PC-3 (cell line): ENCODE measurements at places on chromosomes 6 and 20.

DNA sequence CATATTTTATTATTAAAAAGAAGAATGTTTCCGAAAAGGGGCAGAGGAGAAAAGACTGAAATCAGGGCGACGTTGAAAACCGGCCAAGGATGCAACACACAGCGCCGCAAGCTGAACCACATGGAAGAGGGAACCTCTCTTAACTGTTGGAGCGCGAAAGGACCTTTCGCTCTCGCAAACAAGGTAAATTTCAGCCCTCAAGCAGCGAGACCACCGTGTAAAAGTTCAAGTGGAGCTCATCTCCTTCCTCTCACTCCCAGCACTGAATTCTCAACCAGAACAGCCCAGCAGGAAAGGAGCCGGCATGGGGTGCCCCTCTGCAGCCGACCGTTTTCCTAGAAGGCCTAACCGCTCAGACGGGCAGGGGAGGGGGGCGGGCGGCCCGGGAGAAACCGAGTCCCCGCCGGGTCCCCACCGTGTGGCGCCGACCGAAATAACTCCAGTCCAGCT lies 621 bp downstream of the GPR63 start:
- no peak for DNase-seq

DNA sequence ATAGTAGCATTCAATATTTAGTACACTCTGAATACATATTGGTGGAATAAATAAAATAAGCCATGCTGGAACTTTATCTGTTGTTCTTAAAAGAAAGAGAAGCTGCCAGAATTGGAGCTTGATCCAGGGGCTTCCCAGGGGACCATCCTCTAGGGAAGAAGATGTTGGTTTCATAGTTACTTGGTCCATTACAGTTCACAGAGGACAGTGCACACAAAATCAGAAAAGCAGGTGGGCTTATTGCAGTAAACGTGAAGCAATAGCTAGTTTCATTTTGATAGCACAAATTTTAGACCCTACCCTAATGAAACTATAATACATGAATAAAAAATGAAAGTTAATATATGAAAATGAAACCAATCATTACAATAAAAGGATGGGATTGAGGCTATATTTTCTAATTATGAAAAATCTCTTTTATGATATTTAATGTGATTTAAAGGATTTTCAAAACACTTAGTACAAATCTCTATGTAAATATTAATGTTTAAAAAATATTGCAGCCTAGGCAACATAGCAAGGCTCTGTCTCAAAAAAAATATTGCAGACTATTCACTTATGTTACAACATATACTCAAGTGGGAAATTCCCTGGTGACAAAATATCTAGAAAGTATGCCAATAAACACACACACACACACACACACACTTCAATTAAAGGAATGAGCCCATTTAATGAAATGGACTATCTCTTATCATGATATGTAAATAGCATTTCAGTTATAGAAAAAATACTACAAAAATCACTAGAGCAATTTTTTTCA lies 227.0 kb upstream of the MARCKS start:
- no peak for DNase-seq

- no peak for DNase-seq
These were observed 191.6 kb downstream of the MYLK4 start for GRCh38 chr6:2558861-2559801.

GRCh38 chr6:157596461-157596860 lies 215.5 kb downstream of the ZDHHC14 start:
- DNase-seq: no peak

- DNase-seq: peak; percentile 68
These were observed 50.6 kb upstream of the NELFCD start for GRCh38 chr20:58930496-58930895.

- DNase-seq: no peak
These were observed 11.8 kb upstream of the MAP1LC3A start for GRCh38 chr20:34546751-34547181.

DNA sequence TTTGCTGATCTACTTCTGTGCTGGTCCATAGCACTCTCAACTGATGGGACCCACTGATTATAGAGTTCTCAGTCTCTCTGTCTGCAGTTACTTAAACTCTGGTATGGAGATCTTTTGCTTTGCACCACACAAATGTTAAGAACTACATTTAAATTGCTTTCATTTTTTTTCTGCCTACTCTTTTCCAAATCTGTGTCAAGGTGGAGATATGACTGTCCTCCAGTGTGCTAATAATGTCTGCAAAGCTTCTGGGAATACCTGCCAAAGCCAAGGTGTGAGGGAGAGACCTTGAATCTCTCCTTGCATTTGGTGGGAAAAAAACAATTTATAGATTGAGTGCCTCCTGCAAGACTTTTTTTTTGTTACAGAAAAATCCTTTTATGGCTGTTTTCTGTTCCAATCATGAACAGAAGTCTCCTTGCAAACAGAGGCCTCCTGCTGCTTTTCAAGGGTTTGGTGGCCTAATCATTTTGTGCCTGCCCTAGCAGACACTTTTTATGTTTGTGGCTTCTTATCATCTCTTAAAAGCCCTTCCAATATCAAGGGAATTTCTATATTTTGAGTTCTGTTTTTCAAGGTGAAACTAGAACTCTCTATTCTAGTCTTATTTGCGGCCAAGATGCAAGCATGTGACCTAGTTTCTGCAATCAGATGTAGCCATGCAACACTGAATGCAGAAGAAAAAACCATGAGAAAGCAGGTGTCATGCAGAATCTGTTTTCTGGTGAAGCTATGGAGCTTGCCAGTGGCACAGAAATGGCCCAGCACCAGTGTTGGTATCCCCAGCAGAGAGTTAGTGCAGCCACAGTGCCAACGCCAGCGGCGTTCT lies 23.2 kb upstream of the AKIRIN2 start:
- DNase-seq: no peak

DNA sequence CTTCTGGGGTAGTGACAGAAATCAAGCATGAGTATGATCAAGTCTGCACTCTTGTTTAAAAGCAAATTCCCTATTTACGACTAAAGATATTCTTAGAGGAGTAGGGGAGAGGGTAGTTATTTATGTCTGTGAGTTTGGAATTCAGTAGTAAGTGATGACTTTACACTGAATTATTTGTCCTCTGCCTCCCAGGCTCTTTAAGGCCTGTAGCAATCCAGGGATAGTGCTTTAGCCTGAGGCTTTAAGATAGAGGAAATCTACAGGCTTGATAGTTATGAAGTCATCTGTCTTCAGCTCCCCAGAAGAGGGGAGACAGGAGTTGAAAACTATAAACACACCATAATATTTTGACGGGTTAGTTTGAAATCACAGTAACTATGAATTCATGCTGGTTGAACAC lies 664.5 kb downstream of the EPM2A start:
- peak; percentile 60 for DNase-seq

DNA sequence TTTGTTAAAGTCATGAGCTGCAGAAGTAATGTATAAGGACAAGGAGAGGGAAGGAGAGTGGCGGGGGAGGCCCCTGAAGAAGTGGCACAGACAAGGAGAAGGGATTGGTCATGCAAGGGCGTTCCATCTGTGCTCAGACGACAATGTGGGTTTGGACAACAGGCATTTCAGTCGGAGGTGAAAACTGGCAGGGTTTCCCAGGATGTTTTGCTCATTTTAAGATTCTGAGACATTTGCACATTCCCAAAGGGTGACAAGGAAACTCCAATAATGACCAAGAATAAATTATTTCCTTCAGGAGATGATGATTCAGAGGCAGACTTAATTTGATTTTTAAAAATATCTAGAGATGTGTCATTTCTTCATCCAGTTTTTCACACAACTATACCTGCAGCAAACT lies 181.8 kb downstream of the HIVEP2 start:
- DNase-seq: peak; percentile 27

DNA sequence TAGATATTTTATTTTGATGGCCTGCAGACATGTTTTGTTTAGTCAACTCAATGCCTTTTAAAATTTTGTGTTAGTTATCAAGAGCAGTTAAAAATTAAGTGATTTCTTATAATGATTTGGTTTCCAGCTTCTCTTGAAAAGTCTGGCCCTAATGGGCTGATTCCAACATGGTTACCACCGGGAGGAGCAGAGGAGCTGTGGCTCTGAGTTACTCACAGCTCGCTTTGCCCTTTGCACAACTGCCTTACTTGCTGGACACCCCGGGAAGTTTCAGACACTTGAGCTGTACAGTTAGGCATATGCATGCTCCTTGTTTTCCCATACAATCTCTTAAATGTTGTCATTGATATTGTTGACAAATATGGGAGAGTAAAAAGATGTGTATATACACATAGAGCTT lies 173.1 kb upstream of the MMS22L start:
- DNase-seq: no peak

DNA sequence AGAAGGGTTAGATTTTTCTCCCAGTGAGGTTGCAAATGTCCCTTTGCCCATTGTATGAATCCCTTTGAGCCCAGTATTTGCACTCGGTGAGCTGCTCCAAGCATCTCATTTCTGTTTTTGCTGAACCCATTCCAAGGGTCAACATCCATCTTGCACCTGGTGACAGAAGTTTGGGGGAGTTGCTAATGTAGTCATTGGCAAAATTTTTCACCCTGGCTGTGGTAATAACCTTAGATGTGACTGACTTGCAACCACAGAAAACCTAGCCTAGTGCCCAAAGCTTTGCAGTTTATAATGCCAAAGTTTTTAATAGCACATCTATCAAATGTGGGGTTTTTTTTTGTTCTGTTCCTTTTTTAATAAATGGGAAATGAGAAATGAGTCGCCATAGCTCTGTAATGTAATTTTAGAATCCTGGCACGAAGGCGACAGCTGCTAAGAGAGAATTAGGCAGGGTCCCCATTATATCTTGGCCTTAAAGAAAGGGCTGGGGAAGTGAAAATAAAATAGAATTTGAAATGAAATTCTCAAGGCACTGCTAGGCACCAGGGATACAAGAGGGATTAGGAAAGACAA lies 682.8 kb downstream of the KIF16B start:
- no peak for DNase-seq

DNA sequence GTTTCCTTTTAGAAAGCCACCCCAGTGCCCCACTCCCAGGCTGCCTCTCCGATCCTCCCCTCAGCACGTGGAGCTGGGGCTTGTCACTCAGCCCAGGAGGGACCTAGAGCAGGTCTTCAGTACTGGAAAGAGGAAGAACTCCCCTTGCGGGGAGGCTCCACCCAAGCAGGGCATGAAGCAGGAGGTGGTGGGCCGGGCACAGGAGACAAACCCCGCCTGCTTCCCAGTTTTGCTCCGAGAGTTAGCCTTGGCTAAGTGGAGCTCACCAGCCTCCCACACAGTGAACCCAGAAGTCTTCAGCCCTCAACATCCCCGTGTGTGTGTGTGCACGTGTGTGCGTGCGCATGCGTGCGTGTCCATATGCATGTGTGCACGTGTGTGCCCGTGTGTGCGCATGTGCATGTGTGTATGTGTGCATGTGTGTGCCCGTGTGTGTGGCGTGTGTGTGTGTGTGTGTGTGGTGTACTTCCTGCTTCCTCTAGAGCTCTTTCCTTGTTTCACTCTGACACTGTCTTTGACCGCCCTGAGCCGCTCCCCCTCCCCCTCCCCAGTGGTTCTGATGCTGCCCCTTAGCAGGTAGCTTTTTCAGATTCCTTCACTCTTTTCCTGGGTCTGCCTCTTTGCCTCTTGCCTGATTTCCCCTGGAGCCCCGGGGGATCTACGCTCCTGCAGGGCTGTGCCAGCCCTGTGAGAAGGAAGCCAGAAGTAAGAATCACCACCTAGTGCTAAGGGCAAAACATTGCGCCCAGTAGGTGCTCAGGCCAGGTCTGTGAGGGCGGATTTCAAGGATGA lies 239.8 kb downstream of the CDC5L start:
- DNase-seq: no peak

DNA sequence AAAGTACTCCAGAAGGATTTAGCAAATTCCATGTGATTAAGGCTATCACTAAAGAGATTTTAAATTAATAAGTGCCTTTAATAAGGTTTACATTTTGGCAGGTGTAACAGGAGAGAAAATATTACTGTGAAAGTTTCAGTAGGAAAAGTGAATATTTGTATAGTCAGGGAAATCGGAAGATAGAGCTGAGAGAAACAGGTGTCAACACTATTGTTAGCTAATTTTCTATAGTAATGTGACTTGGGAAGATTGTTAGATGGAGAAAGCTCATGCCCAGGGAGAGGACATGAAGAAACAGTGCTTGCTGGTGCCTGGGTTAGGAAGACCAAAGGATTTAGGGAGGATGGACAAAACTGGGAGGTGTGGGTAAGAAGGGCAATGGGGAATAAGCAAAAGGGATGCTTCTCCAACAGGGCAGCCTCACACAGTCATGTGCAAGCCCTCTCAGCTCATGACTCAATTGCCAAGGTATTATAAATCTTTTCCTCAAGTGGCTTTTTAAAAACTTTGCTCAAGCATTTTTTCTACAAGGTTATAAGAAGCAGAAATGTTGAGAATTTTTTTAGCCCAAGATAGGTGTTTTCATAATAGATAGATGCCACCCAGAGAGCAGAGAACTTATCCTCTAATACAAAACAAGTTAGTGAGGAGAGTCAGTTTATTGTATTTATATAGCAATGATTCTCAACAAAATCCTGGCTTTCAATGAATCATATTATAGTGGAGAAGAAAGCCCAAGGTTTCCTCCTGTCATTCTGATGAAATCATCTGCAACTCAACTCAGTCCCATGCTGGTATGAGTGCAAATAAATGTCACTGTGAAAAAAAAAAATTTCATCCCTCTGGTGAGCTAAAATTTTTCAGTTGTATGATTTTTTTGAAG lies 325.2 kb upstream of the NT5E start:
- DNase-seq: no peak

DNA sequence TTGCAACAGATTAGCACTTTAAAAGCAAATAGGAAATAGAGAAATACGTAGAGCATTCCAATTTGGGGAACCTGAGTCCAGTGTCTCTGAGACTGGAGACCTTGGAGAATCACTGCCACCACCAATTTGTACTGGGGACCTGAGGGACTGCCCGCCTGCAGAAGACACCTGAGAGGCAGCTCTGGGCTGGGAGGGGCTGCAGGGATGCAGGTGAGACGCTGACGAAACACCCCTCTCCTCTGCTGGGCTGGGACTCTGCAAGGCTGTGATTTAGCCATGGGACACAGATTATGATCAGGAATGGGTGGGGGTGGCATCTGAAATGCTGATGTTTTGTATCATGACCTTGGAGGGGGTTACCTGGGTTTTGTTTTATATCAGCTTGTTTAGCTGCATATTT lies 7.0 kb upstream of the APMAP start:
- no peak for DNase-seq

DNA sequence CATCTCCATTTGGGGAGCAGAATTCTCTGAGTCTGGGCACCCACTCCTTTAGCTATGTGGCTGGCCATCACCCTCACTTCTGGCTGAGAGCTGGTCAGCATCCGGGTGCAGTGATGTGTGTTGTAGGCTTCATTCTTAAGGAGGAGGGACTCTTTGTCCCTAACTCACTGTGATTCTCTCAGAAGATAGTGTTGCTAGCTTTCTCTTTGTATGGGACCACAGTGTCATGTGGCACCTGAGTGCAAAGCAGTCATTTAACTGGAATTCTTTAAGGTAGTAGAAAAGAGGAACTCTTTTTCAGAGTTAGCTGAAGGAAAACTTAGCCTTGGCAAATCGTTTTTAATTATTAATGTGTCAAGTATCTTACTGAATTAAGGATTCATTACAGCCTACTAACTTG lies 165.9 kb downstream of the JARID2 start:
- no peak for DNase-seq
